ENCODE measurements at places on chromosomes 1 and 21.

- no peak for DNase-seq
Observed at GRCh38 chr1:6171548-6172124, 8.5 kb downstream of the CHD5 start.

DNA sequence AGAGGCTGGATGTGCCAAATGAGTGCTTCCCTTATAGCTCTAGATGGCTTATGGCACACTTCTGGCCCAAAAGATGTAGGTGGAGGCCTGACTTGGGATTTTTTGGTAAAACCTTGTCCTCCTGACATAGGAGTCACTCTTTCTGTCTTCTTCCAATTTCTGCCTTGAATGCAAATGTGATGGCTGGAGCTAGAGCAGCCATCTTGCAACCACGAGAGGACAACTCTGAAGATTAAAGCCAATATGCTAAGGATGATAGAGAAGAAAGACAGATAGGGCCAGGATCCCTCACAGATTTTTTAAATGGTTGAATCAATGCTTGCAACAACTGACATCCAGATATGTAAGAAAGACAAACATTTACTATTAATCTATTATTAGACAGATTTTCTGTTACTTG, 8.5 kb upstream of the GPR137B start:
- no peak for DNase-seq

GRCh38 chr1:197675583-197676208, 99.6 kb downstream of the DENND1B start:
- peak; percentile 32 for DNase-seq

GRCh38 chr1:16020325-16020724, 1.5 kb upstream of the CLCNKA start:
- DNase-seq: no peak

DNA sequence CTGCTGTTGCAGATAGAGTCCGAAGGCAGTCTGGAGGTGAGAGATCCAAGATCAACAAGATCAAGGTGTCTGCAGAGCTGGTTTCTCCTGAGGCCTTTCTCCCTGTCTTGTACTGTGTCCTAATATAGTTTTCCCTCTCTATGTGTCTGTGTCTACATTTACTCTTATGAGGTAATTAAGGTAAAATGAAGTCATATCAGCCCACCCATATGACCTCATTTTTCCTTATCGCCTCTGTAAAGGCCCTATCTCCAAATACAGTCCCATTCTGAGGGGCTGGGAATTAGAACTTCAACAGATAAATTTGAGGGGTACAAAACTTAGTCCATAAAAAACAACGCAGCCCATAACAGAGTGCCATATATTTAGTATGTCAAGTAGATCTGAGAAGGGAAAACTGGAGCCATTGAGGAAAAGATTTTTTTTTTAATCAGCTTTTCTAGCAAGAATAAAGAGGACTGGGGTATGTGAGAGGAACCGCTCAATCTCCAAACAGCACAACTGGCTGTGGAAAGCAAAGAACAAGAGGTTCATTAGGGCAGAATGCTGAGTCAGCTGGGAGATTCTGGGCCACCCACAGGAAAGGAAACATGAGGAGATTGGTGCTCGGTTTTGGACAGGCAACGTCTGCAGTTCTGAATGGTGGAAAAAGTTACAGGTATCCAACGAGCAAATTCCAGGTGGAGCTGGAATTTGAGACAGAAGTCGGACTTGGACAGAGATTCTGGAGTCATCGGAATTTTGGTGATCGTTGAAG, 65.7 kb downstream of the MAP3K21 start:
- no peak for DNase-seq

DNA sequence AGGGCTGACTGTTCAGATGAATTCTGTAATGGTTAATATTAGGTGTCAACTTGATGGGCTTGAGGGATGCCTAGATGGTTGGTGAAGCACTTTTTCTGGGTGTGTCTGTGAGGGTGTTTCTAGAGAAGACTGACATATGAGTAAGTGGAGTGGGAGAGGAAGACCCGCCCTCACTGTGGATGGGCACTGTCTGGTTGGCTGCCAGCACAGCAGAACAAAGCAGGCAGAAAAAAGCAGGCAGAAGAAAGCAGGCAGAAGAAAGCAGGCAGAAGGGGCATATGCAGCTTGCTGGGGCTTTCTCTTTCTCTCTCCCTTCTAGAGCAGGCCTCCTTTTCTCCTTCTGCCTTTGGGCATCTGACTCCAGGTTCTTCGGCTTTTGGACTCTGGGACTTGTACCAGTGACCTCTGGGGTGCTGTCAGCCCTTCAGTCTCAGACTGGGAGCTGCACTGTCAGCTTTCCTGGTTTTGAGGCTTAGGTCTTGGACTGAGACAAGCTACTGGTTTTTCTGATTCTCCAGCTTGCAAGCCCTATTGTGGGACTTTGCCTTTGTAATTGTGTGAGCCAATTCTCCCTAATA, 42.9 kb upstream of the CD2 start:
- no peak for DNase-seq

Measured in NCI-H2081 (cell line).